ENCODE measurements at places on chromosomes 7 and 10.

- no peak for DNase-seq
Measured at GRCh38 chr7:16471933-16472332, 6.4 kb upstream of the SOSTDC1 start.

GRCh38 chr7:18866359-18867036 lies 250.9 kb downstream of the TWIST1 start:
- peak; percentile 92 for DNase-seq

GRCh38 chr7:81694711-81695110 lies 75.1 kb downstream of the HGF start:
- DNase-seq = no peak

- DNase-seq = no peak
Measured at GRCh38 chr7:132817949-132818348, 241.7 kb upstream of the PLXNA4 start.

GRCh38 chr7:43385856-43386255 lies 197.1 kb upstream of the STK17A start:
- no peak for DNase-seq

DNA sequence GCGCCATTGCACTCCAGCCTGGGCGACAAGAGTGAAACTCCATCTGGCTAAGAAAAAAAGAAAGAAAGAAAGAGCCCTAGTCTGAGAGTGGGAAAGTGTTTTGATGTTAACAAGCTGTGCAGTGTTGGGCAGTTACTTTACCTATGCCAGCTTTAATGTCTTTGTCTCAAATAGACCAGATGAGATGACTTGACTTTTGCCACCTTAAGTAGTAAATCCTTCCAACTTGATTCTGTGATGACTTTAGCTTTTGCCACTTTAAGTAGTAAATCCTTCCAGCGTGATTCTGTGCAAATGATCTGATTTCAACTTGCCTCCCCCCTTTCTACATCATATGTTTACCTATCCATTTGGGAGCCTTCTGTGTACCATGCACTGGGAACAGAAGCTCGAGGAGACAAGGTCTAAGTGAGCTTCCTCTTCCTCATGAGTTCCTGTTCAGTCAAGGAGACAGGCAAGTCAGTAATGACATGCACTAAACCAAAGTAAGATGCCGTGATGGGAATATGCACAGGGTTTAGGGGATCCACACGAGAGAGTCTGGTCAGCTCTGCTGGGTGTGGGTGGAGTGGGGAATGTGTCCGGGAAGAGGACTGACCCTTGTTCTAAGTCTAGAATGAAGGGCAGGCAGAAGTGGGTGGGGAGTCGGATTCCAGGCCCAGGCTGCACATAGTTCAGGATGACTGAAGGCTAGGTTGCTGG lies 17.2 kb downstream of the INPP5F start:
- no peak for DNase-seq

GRCh38 chr10:73979809-73980433 lies 18.0 kb upstream of the VCL start:
- no peak for DNase-seq

DNA sequence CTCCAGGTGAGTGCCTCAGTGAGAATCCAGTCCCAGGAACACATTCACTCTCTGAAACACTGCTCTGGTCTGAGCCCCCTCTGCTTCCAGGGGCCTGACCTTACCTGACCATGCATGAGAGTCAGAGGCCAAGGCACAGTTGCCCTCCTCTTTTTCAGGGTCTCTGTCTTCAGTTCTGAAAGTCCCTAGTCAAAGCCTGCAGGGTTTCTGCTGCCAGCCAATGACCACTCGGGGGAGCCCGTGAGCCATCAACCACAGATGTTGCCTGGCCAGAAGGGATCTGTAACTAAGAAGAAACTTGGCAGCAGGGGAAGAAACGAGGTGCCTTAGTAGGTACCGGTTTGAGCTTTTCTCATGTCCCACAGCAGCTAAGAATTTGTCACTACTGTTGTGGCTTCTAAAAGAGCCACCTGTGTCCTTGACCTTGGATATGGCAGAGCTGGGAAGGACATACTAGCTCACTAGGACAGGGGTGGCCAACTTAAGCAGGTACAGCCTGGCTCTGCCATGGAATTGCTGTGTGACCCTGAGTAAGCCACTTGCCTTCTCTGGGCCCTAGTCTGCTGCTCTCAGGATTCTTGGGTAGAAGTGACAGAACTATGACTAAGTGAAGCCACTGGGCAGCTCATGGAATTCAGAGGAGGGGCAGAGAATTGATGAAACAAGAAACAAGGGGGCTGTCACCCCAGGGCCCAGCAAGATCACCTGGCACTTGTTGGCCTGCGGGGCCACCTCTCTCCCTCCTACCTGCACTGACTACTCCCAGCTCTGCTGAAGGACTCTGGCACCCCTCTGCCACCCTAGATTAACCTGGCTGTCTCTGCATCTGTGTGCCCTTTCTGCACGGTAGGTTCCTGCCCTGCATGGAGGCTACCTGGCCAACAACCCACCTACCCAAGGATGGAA lies 83.8 kb upstream of the GPR26 start:
- DNase-seq = peak; percentile 70

DNA sequence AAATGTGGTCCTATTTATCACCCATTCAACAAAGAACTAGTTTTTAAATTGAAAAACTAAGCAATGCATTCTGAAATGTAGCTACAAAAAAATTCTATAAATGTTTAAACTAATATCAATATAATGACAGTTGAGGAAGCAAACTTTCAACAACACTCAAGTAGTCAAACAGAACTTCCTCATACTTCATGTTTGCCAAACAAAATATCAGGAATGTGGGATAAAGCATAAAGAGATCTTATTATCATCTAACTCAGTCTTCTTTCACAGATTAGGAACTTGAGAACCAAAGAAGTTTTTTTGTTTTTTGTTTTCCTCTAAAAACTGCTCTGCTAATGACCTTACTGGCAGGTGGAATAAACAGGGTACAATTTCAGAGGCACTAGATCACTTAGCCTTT lies 116.2 kb downstream of the JAZF1 start:
- no peak for DNase-seq

DNA sequence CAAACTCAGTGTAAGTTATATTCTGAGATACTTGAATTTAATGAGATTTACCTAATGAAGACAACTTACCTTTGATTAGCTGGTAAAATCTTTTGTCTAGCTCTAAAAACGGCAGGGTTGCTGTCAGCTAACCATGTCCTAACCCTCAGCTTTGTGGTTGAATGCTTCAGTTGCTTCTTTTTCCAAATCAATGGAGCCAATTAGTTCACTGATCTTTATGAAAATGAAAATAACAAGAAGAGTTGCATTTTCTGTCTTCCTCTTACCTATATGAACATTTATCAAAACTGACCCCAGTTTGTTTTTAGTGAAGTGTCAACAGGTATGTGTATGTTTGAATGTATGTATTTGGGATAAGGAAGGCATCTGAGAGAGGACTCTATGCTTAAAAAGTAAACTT lies 253.1 kb upstream of the MTPN start:
- DNase-seq = no peak

DNA sequence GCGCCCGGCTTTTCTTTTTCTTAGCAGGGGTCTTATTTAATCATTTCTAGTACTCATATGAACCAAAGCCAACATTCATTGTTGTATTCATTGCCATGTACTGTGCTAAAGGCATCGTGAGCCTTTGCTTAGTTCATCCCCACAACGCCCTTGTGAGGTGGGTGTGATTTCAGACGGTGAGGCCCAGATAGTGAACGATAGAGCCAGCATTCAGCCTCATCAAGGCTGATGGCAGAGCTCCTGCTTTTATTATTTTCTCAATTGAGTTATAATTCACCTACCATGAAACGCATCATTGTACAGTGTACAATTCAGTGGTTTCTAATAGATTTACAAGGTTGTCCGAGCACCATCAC lies 50.1 kb downstream of the HK1 start:
- DNase-seq = no peak

GRCh38 chr10:119413093-119413453 lies 129.4 kb downstream of the RGS10 start:
- DNase-seq = no peak

- DNase-seq = peak; percentile 61
Measured at GRCh38 chr7:64951250-64951848, 39.5 kb downstream of the ZNF117 start.

- DNase-seq = no peak
Measured at GRCh38 chr7:31646942-31647341, 40.1 kb upstream of the PPP1R17 start.

DNA sequence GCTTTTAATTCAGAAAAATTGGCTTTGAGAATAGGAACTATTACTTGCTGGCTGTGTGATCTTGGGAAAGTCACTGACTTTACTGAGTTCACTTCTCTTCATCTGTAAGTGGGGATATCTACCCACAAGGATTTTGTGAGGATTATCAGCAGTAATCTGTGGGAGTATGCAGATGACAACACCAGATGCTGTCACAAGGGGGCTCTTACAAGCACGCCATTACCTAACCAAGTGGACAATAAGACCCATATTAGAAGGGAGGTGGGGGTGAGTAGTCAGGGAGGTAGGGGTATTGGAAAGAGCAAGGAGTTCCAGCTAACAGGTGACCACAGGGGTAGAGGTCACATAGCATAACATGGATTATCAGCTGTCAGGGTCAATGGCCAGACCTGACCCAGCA lies 569.4 kb downstream of the SUGCT start:
- no peak for DNase-seq

GRCh38 chr7:101235522-101235921 lies 2.1 kb downstream of the CLDN15 start:
- DNase-seq = no peak

DNA sequence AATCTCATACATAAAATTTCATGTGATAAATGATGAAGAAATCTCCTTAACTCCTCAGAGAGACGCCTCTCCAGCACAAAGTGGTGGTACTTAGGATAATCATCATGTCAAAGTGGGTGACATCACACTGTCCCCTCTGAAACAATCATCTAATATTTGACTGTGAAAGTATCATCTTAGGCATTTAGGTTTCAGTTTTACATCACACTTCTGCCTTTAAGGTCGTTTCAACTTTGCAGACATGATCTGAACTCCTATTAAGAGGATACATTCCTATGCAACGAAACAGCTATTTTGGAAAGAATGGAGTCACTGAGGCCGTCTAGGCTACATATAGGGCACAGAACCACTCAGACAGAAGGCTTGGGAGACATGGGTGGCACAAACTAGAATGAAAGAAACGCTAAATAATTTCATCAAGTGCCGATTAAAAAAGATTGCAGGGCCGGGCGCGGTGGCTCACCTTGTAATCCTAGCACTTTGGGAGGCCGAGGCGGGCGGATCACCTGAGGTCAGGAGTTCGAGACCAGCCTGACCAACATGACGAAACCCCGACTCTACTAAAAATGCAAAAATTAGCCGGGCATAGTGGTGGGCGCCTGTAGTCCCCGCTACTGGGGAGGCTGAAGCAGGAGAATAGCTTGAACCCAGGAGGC lies 2.0 kb downstream of the VOPP1 start:
- DNase-seq = no peak

Data from dermis microvascular lymphatic vessel endothelial cell (primary cell).